Amygdala (tissue), 56 donors: ENCODE measurements at places on chromosomes 1 and 21.

DNA sequence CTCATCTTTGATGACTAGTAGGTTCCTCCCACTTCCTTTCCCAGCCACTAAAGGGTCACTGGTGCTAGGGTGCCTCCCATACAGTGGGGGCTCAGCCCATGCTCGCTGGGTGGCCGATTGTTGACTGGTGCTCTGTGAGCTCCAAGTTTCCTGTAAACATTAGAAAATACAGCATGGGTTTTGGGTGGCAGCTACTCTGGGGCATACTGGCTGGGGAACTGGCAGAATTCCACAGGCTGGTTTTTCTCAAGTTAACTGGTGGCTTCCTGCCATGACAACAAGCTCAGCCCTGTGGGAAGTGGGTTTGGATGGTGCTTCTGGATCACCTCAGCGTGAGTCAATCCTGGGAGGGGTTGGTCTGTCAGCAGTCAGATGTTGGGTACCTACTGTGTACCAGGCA lies 28.7 kb upstream of the CRNN start:
- DNase-seq: no peak

GRCh38 chr1:74367175-74367813 lies 132.1 kb downstream of the TNNI3K start:
- DNase-seq: no peak

- DNase-seq: no peak
Observed at GRCh38 chr1:242139986-242140385, 141.1 kb upstream of the MAP1LC3C start.

GRCh38 chr1:3194760-3195479 lies 125.9 kb downstream of the PRDM16 start:
- DNase-seq: no peak

DNA sequence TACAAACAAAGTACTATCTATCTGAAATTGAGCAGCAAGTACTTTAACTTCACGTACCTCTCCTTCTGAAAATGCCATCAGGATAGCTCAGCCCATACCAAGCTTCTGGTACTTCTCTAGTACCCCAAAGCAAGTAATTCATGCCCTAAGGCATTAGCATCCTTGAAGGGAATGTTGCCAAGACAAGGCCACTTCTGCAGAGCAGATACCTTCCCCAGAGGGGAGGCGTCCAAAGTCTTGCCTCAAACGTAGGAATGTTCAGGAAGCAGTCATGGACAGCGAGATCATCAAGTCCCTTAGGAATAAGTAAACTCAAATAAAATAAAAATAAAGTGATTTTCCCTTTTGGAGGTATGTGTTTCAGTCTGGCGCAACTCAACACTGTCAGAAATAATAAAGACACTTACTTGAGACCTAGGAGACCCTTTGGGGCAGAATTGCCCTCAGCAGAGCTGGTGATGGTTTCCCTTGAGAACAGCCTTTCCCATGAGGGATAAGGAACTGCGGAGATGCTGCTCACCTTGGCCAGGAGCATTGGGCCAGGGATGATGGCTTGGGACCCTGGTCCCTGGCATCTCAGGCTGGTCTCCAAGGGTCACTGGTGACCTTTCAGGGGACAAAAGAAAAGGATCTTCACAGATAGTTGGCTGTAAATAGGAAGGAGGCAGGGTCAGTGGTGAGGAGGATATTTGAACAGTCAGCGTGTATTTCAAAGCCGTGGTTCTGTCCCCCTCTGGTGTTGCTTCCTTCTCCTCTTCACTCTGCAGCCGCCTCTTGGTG lies 522.9 kb downstream of the KIF26B start:
- DNase-seq: no peak
